ENCODE measurements at places on chromosomes 5 and 9.
A peak's percentile ranks its signal among the peaks of the same experiment; 100 is the strongest.

GRCh38 chr9:106074006-106074405 lies 379.7 kb downstream of the TMEM38B start:
- no peak for DNase-seq

DNA sequence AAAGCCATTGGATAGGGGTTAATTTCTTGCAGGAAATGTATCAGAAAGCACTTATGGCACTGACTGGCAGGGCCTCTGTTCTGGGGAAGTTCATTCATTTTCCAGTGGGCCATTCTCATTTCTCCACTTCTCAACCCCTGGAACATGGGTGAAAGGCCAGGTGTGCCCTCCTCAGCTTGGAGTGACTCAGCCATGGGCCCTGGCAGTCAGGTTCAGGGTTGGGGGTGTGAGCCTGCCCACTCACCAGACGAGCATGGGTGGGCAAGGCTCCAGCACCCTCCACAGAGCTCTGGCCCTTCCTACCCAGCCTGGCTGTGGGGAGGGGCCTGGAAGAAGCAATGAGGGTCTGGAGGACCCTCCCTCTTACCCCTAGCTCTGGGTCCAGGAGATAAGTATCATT lies 174.4 kb downstream of the HSPA4 start:
- DNase-seq, result no peak

GRCh38 chr5:136021016-136021405 lies 7.8 kb upstream of the TGFBI start:
- no peak for DNase-seq

GRCh38 chr9:137236238-137236935 lies 4.7 kb upstream of the TUBB4B start:
- DNase-seq, result peak; percentile 86

- DNase-seq, result no peak
Observed at GRCh38 chr5:35557199-35557598, 60.5 kb upstream of the SPEF2 start.

- no peak for DNase-seq
Observed at GRCh38 chr9:22237497-22238363, 208.9 kb upstream of the DMRTA1 start.

- no peak for DNase-seq
Observed at GRCh38 chr5:160134332-160134731, 15.1 kb upstream of the PWWP2A start.

DNA sequence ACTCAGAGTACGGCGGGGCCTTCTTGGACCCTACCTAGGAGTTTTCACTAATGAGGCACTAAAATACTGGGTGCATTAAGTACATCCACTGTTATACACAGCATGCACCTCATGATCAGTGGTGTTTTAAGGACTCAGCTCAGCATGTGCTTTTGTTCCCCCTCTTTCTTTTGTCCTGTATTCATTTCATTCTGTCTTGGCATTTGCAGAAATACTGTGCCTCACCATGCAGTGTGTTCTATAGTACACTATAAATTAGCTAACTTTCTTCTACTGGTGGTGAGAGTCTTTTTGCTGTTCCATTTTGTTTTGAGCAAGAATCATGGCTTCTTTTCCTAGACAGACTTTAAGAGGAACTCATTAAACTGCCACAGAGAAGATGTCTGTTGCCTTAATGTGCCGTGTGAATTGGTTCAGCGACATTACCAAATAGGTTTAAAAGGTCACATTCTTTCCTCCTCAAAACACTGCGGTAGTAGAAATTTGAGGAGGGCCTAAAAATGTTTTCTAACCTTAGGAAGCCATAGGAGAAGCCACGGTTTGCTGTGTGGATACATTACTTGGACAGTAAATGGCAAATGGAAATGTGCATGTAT lies 276.6 kb downstream of the MAST4 start:
- DNase-seq, result no peak

DNA sequence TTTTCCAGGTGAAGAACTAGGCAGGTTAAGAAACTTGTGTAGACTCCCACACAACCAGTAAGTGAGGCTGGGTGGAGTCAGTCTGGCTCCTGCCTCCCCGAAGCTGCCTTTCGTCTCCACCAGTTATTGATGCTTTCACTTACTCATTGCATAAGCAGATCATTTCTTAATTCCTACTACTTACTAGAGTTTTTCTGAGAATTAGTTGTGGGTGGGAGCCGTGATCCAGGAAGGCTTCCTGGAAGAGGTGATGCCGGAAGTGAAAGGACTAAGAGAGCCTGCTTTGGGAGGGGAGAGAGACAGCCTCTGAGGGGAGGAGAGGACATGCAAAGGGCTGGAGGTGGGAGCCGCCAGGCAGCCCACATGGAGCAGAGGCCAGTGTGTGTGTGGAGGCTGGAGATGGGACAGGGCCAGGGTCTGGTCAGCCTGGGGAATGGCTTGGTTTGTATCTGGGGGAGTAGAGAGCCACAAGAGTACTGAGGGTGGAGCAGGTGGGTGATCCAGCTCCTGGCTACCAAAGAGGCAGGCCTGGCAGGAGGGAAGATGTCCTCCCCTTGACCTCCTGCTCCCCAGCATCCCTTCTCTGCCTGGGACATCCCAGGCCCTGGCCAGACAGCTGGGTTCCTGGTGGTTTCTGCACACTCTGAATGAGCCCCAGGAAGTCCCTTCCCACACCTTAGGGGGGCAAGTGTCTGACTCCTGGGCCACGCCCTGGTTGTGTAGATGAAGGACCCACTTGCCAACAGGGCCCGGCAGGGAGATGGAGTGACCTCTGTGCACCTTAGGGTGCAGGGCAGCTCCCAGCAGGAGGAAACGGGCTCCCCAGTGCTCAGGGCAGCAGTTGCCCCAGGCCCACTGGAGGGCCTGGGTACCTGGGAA lies 12.2 kb upstream of the CARD19 start:
- DNase-seq, result no peak

DNA sequence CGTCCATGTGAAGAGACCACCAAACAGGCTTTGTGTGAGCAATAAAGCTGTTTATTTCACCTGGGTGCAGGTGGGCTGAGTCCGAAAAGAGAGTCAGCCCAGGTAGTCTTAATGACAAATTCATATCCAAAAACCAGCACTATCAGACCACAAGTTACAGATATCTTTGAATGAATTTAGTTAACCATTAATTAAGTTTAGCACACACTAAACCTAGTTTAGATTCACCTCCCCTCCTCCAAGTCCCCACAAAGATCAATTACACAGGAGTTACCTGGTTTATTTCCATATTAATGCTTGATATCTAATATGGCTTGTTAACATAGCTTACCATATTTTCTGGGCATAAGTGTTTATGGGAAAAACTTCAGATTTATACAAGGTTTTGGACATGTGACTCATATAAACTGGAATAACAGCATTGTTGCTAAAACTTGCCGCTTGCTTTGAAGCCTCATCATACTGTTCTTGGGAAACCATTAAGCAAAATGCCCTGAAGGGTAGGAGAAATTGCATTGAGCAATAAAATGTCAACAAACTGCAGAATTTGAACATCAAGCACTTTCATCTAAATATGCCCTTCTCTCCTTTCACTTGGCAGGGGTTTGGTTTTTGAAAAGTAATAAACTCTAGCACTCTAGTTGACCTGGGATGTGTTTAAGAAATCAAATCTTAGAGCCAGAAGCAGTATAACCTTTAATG lies 166.9 kb downstream of the SNCAIP start:
- DNase-seq, result no peak

DNA sequence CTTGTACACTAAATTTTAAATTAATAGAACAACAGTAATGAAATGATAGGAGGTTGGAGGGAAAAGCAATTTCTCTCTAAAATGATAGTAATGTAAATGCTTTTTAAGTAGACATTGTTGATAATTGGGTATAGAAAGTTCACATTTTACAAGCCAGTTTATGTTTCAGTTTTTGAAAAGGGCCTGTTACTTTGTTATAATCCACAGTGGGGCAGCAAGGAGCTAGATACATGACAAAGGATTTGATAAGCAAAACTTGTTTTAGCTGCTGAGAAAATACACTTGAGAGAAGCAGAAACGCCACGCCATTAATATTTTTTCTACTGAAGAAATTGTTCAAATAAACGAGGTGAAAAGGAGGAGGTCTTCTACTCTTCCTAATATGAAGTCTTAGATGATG lies 30.2 kb downstream of the SREK1 start:
- DNase-seq, result no peak

DNA sequence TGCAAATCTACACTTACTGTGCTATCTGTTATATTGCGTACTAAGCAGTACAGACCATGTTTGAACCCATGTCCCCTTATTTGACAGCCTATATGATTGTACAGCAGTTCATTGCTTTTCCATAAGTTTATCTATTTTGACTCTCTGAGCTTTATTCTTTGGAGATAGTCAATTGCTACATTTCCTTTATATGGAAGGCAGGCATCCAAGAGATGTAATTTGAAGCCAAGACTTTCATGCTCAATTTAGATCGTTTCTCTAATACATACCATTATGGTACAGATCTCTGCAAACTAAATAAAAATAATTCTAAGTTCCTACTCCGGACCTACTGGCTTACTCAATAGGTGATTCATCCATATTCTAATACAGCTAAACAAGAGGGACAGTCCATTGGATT lies 424.8 kb downstream of the TMEM38B start:
- no peak for DNase-seq
